ENCODE measurements at places on chromosomes 16 and 17.

DNA sequence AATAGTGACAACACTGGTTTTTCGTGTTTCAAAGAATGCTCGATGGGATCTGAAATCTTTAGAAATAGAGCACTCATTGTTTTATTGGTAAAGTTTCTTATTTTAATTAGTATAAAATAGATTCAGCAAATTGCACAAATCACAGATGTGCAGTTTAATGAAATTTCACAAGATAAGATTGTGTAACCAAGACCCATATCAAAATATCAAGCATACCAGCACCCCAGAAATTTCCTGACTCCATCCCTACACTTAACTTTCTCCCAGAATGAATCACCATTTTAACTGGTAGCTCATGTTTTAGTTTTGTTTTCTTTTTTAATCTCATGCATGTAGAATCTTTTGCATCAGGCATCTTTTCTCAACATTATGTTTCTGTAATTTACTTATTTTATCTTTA, 185.9 kb downstream of the KCNJ2 start:
- no peak for DNase-seq

- no peak for DNase-seq
Measured at GRCh38 chr16:81997738-81998137, 13.5 kb downstream of the SDR42E1 start.

DNA sequence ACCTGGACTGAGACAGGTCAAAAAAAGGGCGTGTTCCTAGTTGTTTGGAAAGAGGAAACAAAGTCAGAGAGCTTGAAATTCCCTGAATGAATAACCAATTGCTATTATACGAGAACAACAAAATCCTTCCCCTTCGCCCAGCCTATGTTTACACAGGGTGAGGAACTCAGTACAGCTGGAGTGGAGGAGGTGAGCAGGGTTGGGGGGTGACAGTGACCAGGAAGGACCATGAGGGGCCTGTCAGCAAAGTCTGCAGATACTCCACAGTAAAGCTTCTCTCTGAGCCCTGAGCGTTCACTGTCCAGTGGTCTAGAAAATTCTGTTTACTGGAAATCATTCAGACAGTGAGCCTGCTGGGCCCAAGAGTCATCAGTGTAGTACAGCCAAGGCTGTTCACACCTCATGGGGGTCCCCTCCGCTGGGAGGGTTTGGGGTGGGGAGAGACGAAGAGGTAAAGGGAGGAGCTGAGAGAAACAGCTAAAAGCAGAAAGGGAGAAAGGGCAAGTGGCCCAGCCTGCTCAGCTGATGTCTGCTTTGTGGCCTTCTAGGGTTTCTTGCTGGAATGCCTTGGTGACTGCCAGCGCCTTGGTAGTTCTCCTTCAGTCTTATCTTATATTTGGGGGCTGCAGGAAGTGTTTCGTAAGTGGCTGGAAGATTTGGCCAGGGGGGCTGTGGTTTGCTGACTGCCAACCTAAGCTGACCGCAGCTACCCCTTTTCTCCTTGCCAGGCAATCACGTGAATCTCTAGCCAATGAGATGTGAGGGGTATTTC, 5.7 kb downstream of the DUSP3 start:
- no peak for DNase-seq

DNA sequence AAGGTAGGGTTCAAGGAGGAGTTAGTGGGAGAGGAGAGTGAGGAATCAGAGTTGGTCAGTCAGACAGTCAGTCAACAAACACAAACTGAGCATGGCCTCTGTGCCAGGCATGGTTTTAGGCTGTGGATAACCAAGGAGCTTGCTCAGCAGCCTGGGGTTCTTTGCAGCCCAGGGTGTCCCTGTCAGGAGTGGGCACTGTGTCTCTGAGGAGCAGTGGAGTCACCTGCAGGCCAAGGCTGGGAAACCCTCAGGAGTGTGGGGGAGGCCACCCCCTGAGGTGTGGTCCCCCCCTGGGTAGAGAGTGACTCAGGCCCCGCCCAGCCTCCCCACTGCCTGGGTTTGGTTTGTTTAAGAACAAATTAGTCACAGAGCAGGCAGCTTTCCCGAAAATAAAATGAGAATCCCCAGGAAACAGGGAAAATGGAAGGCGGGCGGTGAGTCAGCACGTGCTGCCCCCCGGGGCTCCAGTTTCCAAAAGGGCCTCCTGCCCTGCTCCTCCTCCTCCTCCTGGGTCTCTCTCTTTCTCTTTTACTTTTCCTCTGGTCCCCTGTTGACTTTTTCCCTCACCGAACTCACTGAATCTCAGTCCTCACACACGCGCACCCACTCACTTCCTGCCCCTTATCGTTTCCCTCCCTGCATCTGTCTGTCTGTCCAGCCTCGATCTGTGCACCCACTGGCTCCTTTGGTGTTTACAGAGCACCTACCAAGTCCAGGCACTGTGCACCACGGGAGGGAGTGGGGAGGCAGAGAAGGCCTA, 44.3 kb downstream of the SOCS3 start:
- no peak for DNase-seq

GRCh38 chr17:74715144-74715543, 2.4 kb upstream of the CD300LF start:
- DNase-seq: no peak

DNA sequence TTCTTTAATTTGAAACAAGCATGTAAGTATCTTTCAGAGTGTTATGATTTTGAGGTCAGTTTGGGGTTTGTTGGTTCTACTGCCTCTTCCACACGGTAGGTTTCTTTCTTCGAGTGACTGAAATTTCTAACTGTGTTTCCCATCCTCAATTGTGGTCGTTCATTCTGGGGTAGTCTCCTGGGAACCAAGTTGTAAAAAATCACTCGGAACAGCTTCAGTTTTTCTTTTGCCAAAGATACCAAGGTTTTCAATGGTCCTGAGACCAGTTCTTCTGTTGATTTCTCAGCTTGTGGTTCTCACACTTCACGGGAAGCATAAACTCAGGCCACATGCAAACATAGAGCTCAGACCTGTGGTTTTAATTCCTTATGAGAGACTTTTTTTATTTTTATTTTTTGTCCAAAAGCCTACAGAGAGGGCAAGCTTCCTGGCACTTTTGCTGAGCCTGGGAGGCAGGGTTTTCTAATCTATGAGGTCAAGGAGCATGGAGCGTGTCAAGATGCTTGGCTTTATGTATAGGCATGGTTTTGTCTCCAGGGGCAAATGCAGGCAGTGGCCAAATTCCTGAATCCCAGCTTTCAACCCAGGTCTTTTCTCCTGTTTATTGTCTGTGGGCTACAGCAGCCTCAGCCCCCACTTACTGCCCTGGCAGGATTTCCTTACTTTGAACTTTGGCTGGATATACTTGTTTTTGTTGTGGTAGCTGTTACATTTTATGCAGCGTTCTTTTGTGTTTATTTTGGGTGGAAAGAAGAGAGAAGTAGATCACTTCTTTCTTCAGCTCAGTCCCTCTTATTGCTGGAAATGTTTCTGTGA, 32.9 kb downstream of the HS3ST3A1 start:
- no peak for DNase-seq

DNA sequence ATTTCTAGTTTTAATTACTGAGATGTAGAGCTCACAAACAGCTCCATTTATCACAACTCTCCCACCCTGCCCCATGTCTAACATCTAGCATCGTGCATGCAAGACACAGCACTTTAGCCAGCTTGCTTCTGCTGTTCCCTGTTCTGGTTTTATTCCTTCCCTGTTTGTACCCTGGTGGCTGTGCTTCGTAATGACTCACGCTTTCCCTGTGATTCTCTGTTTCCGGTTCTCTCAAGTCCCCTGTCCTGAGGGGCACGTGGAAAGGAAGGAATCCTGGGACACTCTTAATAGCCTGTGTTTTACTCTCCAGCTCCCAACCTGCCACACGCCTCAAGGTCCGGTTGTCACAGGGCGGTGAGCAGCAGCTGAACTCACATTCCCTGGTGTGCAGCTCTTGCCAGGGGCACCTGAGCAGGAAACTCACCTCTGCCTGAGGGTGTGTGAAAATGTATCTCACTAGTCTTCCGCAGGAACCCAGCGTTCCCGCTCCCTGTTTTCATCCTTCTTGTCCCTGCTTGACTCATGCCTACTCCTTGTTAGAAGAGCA, 10.6 kb downstream of the SHISA6 start:
- DNase-seq: no peak

DNA sequence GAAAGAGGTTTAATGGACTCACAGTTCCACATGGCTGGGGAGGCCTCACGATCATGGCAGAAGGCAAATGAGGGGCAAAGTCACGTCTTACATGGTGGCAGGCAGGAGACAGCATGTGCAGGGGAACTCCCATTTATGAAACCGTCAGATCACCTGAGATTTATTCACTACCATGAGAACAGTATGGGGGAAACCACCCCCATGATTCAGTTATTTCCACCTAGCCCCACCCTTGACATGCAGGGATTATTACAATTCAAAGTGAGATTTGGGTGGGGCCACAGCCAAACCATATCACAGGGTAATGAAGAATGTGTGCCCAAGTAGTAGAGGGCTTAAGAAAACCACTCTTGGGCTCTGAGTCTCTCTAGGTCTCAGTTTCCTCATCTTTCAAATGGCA, 85.1 kb downstream of the PRKCB start:
- DNase-seq: no peak

GRCh38 chr17:57677858-57678257, 67.2 kb downstream of the CCDC182 start:
- DNase-seq: no peak

GRCh38 chr17:45087504-45087975, 26.4 kb downstream of the NMT1 start:
- no peak for DNase-seq

GRCh38 chr16:1108299-1109252, 12.5 kb upstream of the C1QTNF8 start:
- peak; percentile 46 for DNase-seq

GRCh38 chr17:75734674-75735294, 13.5 kb downstream of the ITGB4 start:
- DNase-seq: no peak

GRCh38 chr17:67385122-67385988, 8.3 kb downstream of the PITPNC1 start:
- peak; percentile 92 for DNase-seq

DNA sequence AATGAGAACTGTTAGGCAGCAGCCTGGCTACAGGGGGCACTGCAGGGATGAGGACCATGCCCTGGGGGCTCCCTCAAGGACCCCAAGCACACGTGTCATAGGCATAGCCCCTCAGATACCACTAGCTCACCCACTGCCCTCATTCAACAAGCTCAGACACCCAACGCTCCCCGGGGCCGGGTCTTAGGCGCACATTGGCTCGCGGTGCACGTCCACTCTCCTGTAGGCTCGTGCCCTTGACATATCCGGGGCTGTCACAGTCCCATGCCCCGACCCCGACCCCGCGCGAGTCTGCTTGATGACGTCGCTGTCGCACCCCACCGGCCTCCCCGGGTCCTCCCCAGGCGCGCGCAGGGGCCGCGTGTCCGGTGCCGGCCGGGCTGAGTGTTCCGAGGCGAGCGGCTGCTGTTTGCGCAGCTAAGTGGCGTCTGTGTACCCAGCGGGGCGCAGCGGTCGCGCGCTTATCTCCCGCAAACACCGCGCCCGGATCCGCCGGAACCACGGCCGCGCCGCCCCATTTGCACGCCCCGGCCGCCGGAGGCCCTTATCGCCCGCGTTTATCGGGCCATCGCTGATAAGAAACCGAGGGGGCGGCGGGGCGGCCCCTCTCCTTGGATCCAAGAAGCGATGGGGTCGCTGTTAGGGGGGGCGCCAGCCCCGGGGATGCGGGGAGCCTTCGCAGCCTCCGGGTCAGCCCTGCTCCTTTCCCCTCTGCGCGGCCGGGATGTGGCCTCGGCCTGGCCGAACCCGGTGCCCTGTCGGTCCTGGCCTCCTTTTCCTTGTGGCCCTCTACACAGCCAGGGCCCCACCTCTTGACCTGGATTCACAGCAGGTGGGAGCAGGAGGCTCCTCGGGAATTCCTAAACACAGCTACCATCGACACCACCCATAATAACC, 20.7 kb upstream of the NAGS start:
- peak; percentile 70 for DNase-seq

DNA sequence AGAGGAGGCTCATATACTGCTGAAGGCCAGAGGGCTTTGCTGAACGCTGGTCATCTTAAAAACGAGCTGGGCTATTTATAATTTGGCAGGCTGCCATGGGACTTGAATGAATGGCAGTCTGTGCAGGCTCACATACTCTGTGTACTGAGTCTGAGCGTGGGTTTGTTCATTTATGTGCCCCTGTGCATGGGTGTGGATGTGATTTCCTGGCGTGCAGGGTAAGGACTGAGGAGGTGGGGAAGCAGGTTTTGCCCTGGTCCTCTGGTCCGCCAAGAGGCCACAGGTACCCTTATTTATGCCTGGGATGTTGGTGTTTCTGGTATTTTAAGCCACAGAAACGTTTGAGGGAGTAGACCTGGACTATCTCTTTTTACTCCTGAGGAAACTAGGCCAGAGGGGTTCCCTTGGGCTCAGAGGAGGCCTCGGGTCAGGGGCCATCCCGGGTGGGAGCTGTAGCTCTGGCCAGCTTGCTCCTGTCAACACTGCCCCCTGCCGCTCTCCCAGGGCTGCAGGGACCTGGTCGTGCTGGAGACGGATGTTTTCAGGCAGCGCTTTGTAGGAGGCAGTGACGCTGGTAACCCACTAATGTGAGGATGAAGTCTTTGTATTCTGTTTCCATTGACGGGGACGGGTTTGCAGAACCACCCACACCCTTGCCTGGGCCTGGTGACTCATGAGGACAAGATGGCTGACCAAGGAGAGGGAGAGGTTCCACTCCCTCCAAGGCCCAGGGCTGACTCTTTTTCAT, 184.4 kb downstream of the MSI2 start:
- peak; percentile 73 for DNase-seq

DNA sequence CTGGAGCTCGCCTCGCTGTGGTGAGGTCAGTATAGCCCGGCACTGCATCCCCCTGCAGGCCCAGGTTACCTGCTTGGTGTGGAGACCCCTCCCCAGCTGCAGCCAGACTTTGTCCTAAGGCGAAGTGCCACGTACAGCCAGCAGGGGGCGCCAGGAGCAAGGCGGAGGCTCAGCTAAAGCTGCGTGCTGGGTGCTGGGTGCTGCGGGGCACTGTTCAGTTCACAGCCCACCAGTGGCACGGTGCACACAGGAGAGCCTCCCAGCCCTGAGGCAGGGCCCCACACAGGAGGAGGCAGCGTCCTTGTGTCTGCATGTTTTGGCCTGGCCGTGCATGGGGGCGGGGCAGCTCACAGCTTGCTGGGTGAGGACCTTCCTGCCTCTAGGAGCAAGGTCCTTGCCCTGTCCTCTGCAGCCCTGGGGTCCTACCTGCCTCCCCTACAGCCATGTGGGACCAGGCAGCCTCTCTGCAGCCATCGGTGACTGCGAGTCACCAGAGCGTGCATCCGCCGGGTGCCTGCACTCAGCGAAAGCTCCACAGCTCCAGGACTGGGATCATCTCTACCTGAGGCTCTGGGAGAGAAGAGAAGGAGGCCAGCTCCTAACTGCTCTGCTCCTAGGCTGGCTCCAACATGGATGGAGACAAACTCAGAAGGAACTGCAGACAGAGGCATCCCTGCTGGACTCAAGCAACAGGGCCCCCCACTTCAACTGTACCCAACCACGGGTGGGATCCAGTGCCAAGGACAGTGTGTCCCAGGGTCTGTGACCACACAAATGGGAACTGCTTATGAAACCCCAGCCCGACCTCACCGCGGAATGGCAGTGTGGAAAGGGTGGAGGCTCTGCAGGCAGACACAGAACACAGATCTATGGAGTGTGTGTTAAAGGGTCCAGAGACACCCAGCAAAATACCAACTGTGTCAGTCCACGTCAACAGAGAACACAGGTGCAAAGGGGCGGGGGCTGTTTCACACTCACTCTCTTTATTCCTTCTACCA, 19.0 kb downstream of the SLC7A5 start:
- DNase-seq: peak; percentile 71

- no peak for DNase-seq
Measured at GRCh38 chr16:67183284-67183626, 508 bp downstream of the MATCAP1 start.
